ENCODE measurements at places on chromosomes 4 and X.

DNA sequence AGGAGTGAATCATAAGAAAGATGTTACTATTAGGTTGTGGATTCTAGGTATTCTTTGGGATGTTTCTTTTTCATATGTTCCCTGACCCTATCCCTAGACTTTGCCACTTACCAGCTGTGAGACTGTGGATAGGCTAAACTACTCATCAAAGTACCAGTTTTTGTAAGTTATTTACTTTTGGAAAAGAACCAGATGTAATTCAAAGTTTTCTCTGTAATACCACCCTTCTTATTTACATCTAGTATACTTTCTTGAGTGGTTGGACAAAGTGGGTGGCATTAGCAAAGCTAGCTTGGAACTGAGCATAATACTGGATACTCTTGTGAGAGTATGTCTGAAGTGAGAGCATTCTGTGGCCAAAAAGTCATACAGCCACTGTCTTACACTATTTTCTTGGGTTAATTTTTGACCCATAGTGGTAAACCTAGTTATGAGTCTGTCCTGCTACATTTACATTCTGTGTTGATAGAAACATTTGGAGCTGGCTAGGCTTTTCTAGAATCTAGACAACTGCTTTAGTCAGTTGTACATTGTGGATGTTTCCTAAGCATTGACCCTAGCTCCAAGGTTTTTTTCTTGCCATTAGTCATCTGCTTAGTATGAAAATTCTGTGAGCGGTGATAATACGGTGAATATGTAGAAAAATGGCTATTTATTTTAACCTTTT lies 41.7 kb downstream of the KDM6A start:
- DNase-seq = no peak

DNA sequence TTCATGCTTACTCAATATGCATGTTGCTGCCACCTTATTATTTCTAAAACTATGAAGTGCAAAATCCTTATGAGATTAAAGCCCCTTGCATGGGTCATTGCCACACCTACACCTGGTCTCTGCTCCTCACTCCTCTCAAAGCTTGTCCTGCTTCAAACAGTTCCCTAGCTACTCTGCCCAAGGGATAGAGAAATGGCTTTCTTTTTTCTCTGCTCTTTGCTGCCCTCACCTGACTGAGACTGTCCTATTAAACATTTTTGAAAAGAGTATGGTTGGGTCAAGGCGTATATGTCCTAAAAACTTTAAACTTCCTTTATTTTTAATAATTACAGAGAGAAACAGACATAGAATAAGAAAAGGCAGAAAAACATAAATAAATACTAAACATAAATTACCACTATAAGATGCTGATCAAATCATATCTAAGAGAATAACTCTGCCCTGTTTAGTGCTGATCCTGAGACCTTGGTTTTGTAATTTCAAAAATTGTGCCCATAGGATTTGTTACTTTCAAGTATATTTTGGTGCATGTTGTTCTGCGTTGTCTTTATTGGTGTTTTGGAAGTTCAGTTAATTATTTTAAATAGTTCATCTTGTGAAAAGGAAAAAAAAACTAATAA lies 704.9 kb upstream of the PABPC4L start:
- no peak for DNase-seq

- DNase-seq = no peak
Measured at GRCh38 chr4:33725861-33726260, 2518.5 kb downstream of the ARAP2 start.

DNA sequence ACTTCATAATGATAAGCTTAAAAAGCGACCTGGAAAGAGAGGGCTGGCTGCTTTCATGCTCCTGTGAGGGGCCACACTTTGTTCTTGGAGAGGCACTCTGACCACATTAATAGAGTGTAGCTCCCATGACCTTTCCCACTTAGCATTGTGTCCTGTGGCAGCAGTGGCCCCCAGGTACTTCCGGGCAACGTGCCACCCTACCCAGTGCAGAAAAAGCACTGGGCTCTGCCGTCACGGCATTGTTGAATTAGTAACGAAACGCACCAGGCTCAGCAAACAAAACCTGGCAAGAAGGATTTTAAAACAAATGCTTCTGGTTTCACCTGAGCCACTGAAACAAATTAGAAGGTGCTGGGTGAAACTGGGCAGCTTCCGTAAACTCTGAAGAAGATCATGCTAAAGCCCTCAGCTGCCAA lies 5.4 kb upstream of the SORBS2 start:
- no peak for DNase-seq

DNA sequence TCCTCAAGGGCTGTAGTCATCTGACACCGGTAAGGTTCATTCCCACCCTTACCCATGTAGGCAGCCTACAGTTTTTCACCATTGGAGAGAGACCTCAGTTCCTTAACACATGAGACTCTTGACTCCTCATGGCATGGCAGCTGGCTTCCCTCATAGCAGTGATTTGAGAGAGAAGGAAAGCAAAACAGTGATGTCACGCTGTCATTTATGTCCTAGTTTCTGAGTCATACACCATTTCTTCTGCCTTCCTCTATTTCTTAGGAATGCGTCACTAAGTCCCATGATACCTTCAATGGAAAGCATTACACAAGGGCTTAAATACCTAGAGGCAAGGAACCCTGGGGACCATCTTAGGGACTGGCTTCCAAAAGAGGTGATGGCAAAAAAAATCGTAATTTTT lies 226.1 kb downstream of the SPCS3 start:
- no peak for DNase-seq

GRCh38 chr4:183173580-183174526 lies 74.8 kb downstream of the WWC2 start:
- no peak for DNase-seq

GRCh38 chrX:48823053-48823452 lies 3.3 kb upstream of the ERAS start:
- no peak for DNase-seq

- DNase-seq = no peak
Measured at GRCh38 chrX:37875675-37876074, 28.3 kb upstream of the DYNLT3 start.

DNA sequence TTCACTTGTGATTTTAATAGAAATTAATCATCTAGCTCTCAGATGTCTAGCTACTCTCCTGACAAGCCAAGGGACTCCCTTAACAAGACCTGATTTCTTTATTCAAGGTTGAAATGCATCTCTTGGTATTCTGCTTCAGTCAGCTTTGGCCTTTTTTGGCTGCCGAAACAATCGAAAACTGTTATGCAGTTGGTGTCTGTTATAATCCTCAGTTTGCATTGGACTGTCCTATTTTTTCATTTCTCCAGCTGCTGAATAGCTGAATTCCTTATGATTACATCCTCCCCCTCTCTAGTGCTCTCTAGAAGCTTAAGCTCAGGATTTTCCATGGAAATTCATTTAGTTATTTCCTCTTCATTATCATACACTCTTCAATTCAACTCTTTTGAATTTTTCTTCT lies 177.2 kb downstream of the TRIML1 start:
- DNase-seq = no peak

Measured in activated naive CD8-positive, alpha-beta T cell treated with anti-CD3 and anti-CD28 coated beads, Interleukin-2, amount 10 ng/mL, durations not matched to agents 7 days and 5 days (primary cell).